ENCODE measurements at places on chromosomes 2 and 18. TPM values are rescaled to one million over a fixed set of nuclear protein-coding genes. Genes with fewer than 3 reads are reported as not detected.

DNA sequence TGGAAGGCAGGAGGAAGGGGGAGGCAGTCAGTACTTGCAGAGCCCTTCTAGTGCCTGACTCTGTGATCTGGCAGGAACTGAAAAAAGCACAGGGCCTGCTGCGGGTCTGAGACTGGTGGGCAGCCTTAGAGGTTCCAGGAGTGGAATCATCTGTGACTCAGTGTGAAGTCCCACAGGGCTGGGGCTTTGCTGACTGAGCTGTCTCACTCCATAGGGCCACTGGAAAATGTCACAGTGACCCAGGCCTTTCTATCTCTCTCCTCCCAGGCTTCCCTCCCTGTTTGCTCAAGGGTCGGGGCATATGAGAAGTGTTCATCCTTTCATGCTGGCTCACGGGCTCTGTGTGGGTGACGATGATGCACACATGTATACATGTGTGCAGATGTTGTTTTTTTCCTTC is 47.1 kb upstream of the ZFP36L2 start:
- peaks cover 2% of the 10 kb centered on the region for H3K36me3 ChIP-seq
- H3K27me3 ChIP-seq = no peaks in the 10 kb centered on the region
- H3K4me1 ChIP-seq = peaks cover 10% of the 10 kb centered on the region
- H3K27ac ChIP-seq = 0 out of 2 replicates have a peak overlapping the region, but pooled peaks have one; percentile 14

DNA sequence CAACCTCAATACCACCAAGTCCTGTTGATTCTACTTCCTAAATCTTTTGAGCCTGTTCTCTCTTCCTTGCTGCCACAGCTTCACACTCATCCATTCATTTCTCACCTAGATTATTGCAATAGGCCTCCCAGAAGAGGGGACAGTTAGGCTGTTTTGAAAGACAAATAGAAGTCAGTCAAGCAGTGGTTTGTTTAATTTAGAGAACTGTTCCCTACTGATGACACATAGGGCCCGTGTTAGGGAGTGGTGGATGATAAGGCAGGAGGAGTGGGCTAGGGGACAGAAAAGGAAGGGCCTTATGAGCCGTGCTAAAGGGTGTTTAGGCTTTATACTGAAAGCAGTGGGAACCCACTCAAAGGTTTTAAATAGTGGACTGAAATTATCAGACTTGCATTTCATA is 59.6 kb upstream of the ZFP36L2 start:
- no peak overlapping the region for H3K27ac ChIP-seq
- DNase-seq = no peak
- no peak overlapping the region for H3K4me3 ChIP-seq
- H3K27me3 ChIP-seq = no peaks in the 10 kb centered on the region
- no peaks in the 10 kb centered on the region for H3K4me1 ChIP-seq

GRCh38 chr2:58006256-58006951 is 40.2 kb upstream of the VRK2 start:
- H3K27me3 ChIP-seq = no peaks in the 10 kb centered on the region
- H3K4me1 ChIP-seq = no peaks in the 10 kb centered on the region
- no peaks in the 10 kb centered on the region for H3K36me3 ChIP-seq

Gene ST6GAL2
- total RNA-seq = not detected

- no peak overlapping the region for H3K27ac ChIP-seq
- no peaks in the 10 kb centered on the region for H3K4me1 ChIP-seq
- no peak overlapping the region for H3K4me3 ChIP-seq
- DNase-seq = no peak
- H3K27me3 ChIP-seq = no peaks in the 10 kb centered on the region
Observed at GRCh38 chr2:197179744-197180498, 130.7 kb downstream of the ANKRD44 start.

Gene CFAP221
- total RNA-seq = not detected

Gene TDRD15
- not detected for total RNA-seq

Gene ARHGAP28
- not detected for total RNA-seq

GRCh38 chr2:76330865-76331264 is 620.1 kb upstream of the GCFC2 start:
- no peaks in the 10 kb centered on the region for H3K36me3 ChIP-seq
- no peak overlapping the region for H3K27ac ChIP-seq
- H3K27me3 ChIP-seq = no peaks in the 10 kb centered on the region
- H3K4me1 ChIP-seq = no peaks in the 10 kb centered on the region
- DNase-seq = peak; percentile 19
- H3K4me3 ChIP-seq = no peak overlapping the region
